ENCODE measurements at places on chromosomes 4 and X.

DNA sequence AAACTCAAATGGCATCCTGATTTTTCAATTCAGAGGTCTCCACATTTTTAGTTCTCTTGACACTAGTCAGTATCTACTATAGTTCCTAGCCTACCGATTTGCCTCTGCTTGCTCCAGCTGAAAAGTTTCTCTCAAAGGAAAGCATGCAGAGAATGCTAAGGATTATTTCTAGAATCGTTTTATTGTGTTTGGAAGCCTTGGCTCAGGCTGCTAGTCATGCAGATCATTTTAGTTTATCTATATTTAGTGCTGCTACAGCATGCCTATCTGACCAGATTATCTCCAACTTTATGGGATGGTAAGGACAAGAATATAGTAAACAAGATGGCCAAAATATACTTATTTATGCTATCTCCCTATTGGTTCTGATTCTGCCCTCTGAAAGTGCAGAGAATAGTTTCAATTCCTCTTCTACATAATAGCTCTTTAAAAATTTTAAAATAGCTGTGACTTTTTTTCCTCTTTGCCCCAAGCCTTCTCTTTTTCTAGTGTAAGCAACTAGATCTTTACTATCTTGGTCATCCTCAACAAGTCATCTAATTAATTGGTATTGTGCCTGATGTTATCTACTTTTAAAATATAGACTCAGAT, 15.7 kb upstream of the DRP2 start:
- DNase-seq: no peak

GRCh38 chrX:47877327-47877726, 40.6 kb downstream of the ZNF81 start:
- DNase-seq: no peak

- DNase-seq: no peak
These were observed 274.6 kb upstream of the GALNTL6 start for GRCh38 chr4:171538601-171539100.

DNA sequence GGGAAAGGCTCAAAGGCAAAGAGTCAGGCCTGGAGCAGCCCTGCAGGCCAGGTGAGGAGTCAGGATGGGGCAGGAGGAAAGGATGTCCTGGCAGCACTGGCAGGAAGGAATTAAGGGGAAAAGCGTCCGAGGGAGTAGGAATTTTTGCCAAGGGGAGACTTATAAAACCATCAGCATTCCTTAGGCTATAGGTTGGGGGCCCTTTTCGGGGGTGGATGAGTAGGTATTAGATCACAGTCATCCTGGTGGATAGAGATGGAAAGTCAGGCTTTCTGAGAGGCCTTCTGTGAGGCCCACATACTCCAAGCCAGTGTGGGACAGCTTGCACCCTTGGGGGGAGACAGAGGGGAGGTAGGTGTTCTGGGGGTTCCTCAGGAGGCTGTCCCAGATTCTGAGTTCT, 12.3 kb downstream of the STARD8 start:
- no peak for DNase-seq

DNA sequence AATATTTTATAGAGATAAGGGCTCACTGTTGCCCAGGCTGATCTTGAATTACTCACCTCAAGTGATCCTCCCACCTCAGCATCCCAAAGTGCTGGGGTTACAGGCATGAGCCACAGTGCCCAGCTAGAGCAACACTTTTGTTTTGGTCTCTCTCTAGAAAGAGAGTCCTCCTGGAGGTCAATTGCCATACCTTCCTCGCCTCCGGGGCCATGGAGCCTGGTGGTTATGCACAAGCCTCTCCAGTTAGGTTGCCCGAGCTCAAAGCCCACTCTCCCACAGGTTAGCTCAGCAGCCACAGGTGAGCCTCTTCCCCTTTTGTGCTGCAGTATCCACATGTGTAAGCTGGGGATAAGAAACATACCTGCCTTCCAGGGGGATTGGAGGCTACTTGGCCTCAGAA, 24.2 kb upstream of the MAN2B2 start:
- no peak for DNase-seq

GRCh38 chr4:107777890-107778289, 46.8 kb upstream of the SGMS2 start:
- DNase-seq: no peak

GRCh38 chr4:76459291-76459723, 24.3 kb downstream of the SHROOM3 start:
- DNase-seq: no peak

GRCh38 chr4:145861336-145862318, 77.0 kb downstream of the ZNF827 start:
- no peak for DNase-seq

DNA sequence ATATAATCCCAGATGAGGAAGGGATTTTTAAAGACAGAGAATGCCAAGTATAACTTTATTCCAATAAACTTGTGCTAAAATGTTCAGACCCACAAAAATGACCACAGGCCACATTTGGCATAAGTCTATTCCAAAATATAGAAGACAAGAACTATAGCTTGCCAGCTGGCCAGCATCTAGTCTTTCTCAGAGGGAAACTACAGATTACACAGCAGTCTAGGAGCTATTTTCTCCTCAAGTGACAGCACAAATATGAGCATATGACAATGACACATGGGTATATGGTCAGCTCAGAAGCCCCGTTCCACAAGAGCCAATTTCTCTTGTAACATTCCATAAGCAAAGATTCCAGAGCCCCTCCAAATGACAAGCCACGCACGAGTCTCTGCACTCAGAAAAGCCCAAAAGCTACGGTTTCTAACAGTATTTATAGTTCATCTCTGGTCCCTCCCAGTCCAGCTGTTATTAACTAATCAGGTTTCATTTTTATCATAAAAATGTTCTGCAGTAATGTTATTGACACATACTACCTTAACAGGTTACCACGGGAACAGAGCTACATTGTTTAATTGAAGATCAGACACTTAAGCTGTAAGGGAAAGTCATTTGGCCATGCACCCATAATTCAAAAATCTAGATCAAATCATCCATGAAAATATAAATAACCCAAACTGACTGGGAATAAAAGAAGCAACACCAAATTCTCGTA, 70.3 kb downstream of the RAB28 start:
- DNase-seq: no peak

DNA sequence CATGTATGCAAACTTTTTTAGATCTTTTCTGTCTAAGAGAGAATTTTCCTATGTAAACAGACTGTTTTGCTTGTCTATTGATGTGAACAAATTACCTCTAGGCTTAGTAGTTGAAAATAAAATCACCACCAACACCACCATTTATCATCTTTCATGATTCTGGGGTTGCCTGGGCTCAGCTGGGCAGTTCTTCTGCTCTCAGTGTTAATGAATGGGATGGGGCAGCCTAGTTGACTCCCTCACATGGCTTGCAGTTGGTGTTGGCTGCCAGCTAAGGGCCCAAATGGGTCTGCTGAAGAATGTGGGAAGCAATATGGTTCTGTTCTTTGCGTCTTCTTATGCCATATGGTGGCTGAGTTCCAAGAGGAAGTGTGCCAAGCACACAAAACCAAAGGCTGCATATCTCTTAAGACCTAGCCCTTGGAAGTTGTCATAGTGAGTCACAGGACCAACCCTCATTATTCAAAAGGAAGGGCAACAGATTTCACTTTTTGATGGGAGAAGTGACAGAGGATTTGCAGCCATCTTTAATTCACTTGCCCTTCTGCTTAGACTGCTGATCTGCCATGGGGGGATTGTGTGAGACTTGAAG, 17.9 kb downstream of the REELD1 start:
- no peak for DNase-seq

- no peak for DNase-seq
These were observed 290.5 kb downstream of the BMPR1B start for GRCh38 chr4:95048296-95048695.

GRCh38 chr4:8502836-8503585, 62.4 kb downstream of the TRMT44 start:
- DNase-seq: no peak

Measured in stimulated activated CD8-positive, alpha-beta memory T cell treated with anti-CD3 and anti-CD28 coated beads, Interleukin-2, amount 100 ng/mL, for 1 hour (primary cell).